ENCODE measurements at places on chromosomes 13 and 19.

GRCh38 chr13:92126399-92126798 is 728.0 kb downstream of the GPC5 start:
- peak; percentile 11 for DNase-seq

- DNase-seq: no peak
Measured at GRCh38 chr19:10021446-10021845, 8.2 kb downstream of the RDH8 start.

DNA sequence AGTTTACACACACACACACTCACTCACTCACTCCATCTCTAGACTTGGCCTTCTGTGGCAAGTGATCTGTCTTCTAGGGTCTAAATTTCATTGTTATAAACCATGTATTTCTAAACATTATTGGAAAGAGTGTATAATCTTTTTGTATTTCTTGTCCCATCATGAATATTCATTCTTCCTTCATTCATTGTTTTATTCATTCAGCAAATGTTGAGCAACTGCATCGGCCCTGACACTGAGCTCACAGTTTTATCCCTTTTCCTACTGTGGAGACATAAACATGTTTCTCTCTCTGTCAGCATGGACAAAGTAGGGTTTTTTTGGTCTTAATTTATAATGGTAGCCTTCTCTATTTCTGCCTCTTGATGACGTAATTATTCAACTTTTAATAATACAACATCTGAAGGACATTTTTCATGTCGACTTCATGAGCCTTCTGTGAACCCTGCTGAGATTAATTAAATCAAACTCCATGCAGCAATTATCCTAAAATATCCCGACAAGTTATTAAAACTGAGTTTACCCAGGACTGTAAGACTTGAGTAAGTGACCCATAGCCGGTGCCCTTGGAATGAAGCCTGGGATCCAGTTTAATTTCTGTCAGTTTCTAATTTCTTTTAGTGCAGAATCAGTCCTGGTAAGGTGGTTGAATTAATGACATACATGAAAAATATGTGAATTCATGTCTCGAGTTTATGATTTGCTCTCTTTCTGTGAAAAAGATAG is 7.3 kb downstream of the SPATA13 start:
- no peak for DNase-seq

DNA sequence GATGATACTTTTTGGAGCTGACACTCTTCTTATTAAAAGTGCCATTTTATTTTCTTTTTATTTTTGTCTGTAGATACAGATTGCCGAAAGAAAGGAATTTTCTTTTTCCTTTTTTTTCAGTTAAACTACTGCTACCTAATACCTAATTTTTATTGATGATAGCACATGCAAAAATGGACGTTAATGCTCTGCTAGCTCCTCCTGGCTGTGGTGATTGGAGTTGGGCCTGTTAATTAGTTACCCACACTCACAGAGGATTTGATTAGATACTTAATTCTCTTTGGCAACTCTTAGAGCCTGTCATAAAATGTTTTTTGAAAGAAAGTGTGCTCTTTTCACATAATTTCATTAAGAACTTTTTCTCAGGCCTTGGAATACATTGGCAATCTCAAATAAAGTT is 366.8 kb downstream of the DCT start:
- DNase-seq: no peak

DNA sequence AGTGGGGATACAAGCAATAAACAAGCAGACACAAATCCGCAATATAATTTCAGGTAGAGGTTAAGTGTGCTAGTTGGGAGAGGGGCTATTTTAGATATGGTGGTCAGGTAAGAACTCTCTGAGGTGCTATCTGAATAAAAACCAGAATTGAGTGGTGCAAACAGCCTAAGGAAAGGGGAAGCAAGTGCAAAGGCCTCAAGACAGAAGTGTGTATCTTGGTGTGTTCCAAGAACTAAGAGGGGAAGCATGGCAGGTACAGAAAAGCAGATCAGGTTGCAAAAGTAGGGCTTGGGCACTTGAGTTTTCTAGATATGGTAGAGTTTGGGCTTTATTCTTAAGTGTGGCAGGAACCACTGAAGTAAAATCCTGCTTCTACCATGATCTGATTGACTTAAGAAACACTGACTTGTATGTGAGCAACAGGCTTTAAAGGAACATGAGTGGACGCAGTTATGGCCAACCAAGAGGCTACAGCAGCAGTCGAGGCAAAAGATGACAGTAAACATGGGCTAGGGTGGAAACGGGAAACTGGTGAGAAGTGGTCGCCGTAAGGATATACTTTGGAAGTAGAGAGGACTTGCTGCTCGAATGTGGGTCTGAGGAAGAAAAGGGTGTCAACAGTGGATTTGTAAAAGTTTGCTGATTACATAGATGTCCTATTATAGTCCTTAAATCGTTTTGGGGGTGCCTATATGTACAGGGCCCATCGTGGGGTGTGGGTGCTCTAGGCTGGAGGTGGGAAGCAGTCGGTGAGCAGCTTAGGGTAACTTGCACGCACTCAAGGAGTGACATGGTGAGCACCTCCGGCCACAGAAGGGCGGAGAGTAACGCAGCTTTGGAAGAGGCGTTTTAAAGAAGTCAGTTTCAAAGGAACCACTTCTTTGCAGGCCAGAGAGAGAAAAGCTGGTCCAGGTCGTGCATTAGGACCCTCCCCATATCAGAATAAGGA is 677 bp downstream of the TGDS start:
- peak; percentile 54 for DNase-seq

DNA sequence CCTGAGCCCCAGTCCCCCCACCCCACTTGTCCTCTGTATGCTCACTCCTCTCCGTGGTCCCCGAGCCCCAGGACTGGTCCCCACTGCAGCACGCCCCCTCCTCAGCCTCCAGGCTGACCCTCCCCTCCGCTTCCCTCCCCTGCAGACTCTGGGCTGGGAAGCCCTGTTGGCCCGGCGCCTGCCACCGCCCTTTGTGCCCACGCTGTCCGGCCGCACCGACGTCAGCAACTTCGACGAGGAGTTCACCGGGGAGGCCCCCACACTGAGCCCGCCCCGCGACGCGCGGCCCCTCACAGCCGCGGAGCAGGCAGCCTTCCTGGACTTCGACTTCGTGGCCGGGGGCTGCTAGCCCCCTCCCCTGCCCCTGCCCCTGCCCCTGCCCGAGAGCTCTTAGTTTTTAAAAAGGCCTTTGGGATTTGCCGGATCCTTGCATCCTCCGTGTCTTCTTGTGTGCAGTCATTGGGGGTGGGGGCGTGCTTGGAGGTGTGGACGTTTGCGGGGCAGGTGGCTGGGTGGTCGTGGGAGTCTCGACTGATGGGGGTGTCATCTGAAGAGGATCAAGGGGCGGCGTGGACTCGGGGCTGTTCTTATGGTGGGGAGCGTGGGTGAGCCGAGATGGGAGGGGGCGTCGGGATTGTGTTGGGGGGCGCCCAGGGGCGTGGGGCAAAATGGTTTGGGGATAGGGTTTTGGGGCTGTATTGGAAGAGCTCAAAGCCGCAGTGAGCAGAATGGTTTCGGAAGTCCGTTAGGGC is 3.5 kb downstream of the PTGER1 start:
- DNase-seq: no peak

DNA sequence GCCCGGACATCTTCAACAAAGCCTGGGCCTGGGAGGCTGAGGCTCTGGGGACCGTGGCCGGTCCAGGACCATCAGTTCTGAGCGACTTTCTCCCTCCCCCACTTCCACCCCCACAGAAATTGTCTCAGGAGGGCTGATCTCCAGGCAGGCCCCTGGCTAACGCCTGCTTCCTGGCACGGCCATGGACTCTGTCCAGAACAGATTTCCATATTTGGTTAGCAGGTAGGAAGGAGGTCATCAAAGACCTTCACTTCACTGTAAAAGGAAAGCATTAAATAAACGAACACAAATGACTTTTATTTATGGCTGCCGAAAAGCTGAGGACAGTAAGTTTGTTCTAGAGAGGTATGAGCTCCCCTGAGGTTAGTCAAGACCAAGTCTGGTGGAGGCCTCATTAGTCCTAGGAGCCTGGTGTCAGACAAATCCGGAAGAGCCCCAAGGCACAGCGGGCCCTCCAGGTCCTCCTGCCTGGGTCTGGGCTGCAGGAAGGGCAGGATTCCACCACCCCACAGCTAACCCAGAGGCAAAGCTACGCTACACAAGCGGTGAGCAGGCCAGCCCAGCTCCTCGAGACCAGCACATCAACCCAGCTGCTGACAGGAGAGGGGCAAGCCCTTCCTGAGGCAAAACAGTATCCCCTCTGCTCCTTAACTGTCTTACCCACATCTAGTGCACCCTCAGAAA is 4.6 kb upstream of the PLPP2 start:
- no peak for DNase-seq

DNA sequence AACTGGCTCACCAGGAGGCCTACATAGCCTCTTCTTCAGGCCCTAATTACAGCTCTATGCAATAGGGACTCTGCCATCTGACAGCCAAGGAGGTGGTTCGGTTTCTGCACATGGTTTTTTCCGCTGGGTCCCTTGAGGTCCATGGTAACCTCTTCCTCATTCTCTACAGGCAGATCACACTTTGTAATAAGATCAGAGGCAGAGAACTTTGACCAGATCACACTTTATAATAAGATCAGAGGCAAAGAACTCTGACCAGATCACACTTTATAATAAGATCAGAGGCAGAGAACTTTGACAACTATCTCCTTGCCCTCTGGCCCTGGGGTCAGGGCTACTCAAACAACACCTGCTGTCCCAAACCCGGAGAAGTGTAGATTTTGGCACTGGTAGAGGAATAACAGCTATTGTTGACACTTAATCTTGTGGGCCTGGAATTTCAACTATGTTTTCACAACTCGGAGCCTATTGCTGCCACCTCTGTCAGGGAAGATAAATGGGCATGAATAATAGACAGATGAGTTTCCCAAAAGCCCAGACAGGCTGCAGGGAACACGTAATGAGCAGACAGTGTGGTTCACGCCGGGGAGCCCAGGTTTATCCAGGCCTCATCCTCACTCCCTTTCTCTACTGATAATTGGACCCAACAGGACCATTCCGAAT is 246.1 kb downstream of the UQCRFS1 start:
- no peak for DNase-seq

- no peak for DNase-seq
Measured at GRCh38 chr13:65085977-65086376, 2144.2 kb downstream of the PCDH9 start.

- DNase-seq: peak; percentile 94
Measured at GRCh38 chr13:33611121-33611805, 206.7 kb upstream of the RFC3 start.

DNA sequence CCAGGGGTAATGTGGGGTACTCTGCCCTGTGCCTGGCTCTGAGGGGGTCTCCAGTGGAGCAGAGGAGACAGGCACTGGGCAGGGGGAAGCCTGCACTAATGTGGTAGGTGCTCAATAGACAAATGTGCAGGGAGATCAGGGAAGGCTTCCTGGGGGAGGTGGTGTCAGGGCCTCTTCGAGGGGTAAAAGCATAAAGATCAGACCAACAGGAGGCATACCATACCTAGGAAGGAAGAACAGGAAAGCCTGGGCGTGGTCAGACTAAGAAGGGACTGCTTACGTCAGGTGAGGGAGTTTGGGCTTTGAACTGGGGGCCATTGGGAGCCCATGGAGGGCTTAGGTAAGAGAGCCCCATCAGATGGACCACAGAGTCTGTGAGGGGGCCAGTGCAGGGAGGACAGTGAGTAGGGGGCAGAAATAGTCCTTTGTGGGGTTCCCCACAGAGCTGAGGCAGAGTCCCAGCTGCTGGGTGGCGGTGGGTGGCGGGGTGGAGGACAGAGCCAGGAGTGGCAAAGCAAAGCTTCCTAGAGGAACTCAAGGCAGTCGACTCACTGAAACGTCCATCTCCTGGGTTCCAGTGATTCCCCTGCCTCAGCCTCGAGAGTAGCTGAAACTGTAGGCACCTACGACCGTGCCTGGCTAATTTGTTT is 8.8 kb downstream of the PRR36 start:
- DNase-seq: no peak

GRCh38 chr19:55306712-55307111 is 18.4 kb downstream of the TMEM150B start:
- DNase-seq: no peak

GRCh38 chr13:108755083-108755482 is 125.7 kb downstream of the MYO16 start:
- no peak for DNase-seq

- DNase-seq: no peak
Measured at GRCh38 chr19:35279374-35279773, 3.0 kb upstream of the HAMP start.

GRCh38 chr19:47581605-47582319 is 8.8 kb upstream of the ZNF541 start:
- DNase-seq: no peak

GRCh38 chr19:10740798-10741197 is 22.9 kb downstream of the DNM2 start:
- no peak for DNase-seq

All from NCI-H1092 treated with DMSO at 0.1 percent for 48 hours (cell line).